ENCODE measurements at places on chromosomes 7 and 10.
A peak's percentile ranks its signal among the peaks of the same experiment; 100 is the strongest.

GRCh38 chr10:130014263-130015074, 50.4 kb upstream of the EBF3 start:
- peak; percentile 7 for DNase-seq

- DNase-seq: peak; percentile 76
Observed at GRCh38 chr7:149422162-149422913, 38.5 kb downstream of the ZNF777 start.

DNA sequence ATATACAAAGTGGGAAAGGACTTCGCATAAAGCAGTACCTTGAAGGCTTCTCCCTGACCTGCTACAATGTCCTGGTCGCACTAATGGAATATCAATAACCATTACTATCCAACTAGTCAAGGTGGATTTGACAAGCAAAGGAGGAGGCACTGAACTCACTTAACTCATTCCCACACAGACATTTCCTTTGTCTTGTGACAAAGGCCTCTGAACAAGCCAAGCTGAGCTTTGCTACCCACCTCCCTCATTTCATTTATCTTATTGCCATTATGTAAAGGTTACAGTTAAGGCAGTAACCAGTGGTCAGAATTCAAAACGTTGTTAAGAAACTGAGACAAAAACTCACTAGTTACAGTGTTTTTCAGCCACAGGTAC, 7.3 kb downstream of the ELMO1 start:
- no peak for DNase-seq

GRCh38 chr7:28879105-28879504, 79.0 kb downstream of the TRIL start:
- no peak for DNase-seq

GRCh38 chr10:6185039-6185716, 17.6 kb upstream of the PFKFB3 start:
- no peak for DNase-seq

DNA sequence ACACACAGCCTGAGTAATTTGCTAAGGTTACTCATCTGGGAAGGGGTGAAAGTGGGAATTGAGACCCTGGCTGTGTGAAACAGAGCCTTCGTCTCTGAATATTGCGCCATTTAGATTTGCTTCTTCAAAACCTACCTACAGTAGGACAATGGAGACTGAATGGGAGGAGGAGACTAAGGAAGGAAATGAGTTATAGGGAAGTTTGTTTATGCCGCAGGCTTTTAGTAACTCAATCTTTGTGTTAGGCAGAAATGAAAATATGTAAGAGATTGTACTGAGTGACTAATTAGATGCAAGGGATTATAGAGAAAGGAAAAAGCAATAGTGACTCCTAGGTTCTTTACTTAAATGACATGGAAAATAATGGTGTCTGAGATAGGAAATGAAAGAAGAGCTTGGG, 80.2 kb downstream of the KCND2 start:
- DNase-seq: no peak

GRCh38 chr10:61943674-61944378, 42.3 kb downstream of the ARID5B start:
- no peak for DNase-seq

- DNase-seq: peak; percentile 65
Observed at GRCh38 chr10:3887885-3888476, 103.0 kb upstream of the KLF6 start.

- DNase-seq: no peak
Observed at GRCh38 chr7:96953676-96954513, 51.5 kb upstream of the DLX6 start.

- DNase-seq: no peak
Observed at GRCh38 chr10:69574571-69574978, 1.4 kb upstream of the NEUROG3 start.

GRCh38 chr10:10824591-10825148, 193.0 kb upstream of the CELF2 start:
- DNase-seq: no peak

DNA sequence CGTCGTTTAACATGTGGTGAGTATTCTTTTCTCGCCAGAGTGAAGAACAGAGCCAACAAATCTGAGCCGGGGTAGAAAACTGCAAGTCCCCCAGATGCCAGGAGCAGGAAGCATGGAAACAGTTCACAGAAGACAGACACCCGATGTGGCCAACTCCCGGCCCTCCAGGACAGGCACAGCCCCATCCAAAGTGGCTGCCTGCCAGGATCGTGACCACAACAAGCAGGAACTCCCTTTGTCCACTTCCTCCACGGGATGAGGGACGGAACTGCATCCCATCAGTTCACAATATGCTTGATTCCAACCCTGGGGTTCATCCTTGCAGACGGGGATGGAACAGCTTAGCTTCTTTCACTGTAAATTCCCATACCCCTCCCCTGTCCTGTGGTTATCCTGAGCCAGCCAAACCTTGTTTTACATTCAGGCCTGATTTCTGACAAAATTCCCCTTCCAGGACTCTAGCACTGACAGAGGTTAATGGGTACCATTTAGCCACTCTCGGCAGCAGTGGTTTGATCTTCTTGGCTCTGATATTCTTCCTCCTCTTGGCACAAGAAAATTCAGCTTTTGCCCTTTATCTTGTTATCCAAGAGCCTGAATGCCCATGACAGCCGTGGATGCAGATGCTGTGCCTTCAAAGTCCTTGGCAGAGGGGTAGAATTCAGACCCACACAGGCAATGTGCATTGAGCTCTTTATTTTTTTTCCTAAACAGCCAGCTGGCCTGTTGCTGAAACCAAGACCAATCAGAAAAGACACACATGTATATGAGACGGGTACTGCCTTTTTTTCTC, 105.5 kb upstream of the FAM204A start:
- DNase-seq: no peak

GRCh38 chr10:110821508-110821907, 50.2 kb upstream of the PDCD4 start:
- no peak for DNase-seq

DNA sequence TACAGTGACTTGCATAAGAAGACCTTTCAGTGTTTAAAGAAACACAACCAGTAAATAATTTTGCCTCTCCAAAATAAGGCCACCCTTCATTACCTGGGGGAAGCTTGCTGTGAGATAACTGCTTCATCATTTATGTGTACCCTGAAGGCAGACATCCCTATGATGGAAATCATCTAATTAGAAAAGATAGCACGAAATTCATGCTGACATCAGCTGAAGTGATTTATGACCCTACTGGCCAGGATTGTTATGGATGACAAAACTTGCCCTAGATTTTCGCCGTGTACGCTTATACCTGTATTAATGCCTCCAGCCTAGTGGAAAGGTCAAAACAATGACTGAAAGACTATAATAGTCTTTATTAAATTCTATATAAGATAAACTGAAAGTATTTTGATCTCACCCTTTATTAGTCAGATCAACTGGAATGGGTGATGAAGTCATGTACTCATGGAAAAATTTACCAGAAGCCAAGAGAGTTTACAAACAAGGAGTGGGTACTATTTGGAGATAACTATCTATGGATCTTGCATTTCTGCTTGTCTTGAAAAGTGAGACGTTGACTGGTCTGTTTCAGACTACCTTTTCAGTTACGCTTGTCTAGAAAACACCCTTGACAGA, 114.2 kb downstream of the PPP1R3A start:
- no peak for DNase-seq

- DNase-seq: no peak
Observed at GRCh38 chr7:27655184-27655583, 7.5 kb downstream of the HIBADH start.

DNA sequence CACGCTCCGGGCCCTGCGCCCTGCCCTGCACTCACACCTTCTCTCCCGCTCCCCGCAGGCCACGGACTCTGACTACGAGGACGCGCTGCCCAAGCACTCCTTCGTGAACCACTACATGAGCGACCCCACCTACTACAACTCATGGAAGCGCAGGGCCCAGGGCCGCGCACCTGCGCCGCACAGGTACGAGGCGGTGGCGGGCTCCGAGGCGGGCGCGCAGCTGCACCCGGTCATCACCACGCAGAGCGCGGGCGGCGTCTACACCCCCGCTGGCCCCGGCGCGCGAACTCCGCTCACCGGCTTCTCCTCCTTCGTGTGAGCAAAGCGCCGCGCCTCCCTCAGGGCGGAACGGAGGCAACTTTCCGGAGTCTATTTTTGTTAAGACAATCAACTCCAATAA, 417.0 kb upstream of the FOXK1 start:
- DNase-seq: no peak

DNA sequence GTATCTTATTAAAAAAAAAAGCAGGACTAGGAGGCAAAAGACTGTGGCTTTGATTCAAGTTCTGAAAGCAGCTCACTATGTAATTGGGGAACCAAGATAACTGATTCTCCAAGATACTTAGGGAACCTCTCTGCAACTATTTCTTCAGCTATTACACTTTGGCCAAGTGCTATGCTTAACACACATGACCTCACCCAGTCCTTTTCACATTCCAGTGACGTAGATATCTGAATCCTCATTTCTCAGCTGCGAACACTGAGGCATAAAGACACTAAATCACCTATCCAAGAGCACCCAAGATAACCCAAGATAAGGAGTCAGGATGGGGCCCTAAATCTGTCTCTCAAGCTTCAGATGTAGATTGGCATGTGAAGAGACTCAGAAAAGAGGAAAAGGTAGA, 133.6 kb downstream of the GLI3 start:
- DNase-seq: no peak

DNA sequence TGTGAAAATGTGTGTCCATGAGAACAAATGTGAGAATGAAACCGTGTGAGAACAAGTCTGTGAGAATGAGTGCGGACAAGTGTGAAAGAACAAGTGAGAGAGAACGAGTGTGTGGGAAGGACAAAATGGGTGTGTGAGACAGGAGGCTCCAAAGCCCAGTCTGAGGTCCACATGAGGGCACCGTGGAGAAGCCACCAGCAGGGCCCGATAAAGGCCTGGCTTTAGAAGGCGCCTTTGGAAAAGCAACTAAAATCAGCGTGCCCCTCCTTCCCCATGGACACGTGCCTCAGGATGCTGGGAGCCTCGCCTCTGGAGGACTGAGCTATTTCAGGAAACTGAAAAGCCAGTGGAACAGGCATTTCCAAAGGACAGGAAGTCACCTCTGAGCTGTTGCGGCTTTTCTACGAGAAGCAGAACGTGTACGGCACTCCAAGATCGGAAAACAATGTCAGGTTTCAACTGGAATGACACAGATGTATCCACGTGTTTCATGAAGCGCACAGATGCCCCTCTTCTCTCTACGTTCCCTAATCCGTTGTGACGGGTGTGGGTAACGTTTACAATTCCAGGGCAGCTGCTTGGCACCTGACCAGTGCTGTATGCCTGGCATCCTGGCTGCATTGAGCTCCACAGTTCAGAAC, 46.4 kb downstream of the ESYT2 start:
- no peak for DNase-seq

- DNase-seq: no peak
Observed at GRCh38 chr7:30331338-30331737, 46.9 kb downstream of the ZNRF2 start.

- no peak for DNase-seq
Observed at GRCh38 chr10:124072541-124072940, 20.9 kb downstream of the CHST15 start.

DNA sequence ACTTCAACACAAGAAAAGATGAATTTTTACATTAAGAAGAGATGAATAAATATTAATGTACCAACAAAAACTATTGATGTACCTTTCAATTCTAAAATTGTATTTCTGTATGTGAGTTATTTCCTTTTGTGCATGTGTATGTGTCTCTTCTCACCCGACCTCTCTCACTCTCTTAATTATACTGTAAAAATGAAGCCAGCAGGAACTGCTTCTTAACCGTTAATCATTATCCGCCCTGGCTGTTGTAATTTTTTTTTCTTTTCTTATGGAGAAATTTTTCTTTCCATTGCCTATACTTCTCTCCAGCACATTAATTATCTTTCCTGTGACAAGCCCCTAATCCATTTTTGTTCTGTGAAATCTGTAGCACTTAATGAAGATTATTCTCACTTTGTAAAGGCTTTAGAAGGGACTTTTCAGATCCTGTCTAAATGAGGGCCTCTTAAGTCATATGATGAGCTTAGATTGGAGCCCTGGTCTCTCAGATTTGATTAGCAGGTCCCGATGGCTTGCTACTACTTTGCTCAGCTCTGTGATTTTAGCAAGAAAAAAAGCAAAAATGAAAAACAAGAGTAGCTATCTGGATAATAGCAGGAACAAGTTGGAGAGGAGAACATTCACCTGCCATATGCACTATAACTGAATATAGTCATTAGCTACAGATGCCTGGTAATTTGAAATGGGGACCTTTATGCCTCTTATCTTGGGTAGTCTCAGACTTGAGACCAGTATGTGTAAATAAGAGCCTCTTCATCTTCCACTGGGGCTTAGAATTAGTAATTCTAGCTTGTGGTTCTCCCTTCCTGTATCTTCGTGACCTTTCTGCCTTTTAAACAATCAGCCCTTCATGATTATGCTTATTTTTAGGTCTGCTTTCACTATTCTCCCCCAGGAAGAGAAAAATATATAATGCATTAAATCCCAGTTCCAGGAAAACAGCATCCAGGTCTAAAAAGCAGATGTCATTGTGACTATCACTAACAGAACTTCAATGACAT, 80.0 kb upstream of the COL1A2 start:
- no peak for DNase-seq

DNA sequence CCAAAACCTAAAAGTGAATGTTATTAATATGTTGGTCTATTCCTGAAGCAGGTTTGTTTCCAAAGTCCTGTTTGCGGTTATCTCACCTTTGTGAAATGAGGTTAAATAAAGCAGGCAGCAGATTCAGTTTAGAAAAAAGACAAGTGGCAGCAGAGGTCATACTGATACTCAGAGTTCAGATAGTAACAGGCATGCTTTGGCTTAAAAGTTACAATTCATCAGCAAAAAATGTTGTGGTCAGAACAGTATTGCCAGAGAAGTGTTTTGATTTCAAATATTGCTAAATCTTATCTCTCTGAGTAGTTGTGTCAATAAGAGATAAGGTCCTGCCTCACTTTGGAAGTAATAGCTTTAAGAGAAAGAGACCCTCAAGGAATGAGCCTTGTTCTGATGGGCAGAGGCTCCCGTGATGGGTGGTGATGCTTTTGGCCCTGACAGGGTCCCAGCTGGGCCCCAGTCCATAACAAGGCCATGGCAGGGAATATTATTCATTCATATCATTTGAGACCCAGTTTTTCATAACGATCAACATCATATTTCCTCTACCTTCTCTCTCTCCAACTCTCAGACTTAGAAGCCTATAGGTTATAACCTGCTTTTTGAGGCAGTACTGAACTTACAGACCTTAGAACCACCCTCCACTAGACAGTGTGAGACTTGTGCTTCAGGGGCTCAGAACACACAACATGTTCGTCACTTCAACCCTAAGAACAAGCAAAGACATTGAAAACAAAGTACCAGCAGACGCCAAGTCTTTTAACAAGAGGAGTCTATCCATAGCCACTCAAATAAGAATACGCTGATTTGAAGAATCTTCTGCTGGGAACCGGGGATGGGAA, 58.5 kb upstream of the AHR start:
- DNase-seq: no peak

GRCh38 chr10:63744060-63744941, 223.1 kb downstream of the REEP3 start:
- DNase-seq: no peak

- no peak for DNase-seq
Observed at GRCh38 chr7:114889646-114890285, 32.1 kb upstream of the MDFIC start.
